ENCODE measurements at places on chromosomes 1 and 21.

DNA sequence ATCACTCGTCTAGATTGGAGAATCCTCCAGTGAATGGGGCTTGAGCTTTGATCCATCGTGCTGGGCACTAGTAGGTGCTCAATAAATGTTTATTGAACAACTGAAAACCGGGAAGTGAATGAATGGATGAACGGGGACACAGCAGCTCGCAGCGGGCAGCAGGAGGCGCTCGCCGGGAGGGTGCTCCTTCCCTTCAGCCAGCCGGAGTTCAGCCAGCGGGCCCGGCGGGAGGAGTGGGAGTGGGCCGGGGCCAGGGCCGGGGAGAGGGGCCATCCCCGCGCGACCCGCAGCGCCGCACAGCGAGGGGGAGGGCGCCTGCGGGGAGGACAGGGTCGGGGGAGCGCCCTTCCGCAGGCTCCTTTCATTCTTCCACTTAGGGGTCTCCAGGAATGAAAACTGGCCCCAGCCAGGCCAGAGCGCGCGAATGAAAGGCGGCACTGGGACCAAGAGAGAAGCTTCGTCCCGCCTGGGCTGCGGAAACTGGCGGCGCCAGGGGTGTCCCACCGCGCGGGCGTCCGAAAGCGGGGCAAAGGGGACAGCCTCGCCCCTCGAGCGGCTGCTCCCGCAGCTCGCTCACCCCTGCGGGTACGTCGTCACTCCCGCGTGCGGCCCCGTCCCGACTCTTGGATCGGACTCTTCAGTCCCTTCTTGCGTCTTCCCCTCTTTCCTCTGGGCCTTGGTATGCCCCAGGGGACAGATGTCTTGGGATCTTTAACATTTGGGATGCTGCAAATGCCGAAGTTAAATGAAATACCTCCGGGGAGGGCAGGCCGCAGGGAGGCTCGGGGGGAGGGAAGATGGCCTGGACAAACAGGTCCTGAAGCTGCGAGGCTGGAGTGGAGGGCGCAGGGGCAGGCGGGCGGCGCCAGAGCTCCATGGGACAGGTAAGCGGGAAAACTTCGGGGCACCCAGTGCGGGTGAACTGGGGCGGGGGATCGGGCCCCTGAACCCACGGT is 3.6 kb upstream of the INAVA start:
- no peak for DNase-seq

DNA sequence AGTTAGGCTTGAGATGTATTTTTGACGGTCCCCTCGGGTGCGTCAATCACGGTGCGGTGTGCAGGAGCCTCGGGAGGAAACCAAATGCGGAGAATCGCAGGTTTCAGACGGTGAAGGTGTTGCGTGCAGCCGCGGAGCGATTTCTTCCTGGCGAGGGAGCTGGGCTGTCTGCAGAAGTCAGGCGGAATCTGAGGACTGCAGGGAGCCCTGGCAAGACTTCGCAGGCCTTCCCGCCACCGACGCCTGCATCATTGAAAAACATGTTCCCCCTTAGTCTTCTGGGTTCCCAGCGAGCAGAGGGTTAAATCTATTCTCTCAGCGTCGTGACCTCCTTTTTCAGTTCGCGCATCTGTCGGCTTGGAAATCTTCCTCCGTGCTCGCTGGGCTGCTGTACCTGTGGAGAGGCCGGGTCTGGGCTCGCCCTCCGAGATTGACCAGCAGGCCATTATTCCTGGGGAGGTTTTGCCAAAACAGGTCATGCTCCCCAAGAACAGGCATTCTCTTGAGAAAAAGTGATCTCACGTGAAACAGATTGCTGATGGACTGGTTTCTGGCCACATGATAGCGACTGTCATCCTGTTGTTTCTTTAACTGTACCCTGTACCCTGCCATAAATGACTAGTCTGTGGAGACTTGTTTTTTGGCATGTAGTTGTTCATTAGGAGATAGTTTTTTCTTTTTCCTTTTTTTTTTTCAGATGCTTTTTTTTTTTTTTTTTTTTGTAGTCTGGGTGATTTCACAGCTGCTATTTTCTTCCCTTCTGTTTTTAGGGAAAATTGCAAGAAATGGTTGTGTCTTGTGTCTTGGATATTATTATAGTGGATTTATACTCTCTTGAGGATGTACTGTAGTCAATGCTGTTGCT is 894 bp downstream of the EPB41 start:
- no peak for DNase-seq

- DNase-seq = no peak
These were observed 4.9 kb downstream of the MTHFR start for GRCh38 chr1:11800756-11801433.

DNA sequence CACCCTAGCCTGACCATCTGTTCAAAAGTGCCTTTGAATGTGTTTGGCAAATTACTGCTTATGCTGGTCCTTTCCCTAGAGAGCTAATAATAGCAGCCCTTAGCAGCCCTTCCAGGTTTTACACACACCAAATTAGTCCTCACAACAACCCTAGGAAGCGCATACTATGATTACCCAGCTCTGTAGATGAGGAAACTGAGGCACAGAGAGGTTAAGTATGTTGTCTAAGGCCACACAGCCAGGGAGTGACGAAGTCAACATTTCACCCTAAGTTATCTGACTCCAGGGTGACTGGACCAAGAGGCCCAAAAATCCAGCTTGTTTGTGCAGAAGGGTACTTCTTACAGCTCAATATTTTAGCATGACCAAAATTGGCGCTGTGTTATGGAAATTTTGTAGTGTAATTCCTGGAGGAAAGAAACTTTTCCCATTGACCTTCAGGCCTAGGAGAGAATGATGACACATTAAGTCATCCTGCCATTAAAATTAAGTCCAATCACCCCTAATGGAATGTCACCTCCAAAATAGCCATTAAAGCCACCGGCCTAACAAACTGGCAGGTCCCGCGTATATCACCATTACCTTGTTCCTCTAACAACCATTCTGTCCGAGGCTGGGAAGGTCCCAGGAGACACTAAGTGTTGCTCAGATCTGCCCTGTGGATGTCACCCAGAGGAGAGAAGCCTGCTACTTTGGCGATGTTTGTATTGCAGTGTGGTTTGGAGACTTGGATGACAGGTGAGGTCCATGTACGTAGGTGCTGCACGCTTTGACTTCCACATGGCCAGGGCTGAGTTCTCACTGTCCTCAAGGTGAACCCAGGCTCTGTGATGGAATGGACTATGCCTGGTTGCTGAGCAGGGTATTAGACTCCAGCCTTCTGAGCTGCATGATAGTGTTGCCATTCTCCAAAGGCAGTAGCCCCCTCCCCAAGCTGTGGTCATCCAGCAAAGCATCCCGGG is 258.3 kb downstream of the TOMM20 start:
- no peak for DNase-seq

DNA sequence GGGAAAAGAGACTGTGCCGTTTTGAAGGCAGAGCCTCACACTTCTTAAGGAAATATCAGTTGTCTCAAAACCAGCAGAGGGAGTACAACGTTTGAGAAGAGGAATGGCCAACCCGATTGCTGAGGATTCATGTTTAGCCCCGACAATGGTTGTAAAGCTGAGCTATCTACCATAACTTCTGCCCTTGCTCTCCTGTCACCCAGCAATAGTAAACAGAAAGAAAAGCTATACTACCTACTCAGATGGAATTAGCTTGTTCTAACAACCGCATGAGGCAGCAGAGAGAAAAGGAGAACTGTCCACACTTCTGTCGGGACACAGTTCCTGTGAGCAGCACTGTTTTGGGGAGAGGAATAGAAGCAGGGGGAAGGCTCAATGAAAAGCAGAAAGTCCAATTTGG is 91.2 kb downstream of the SLC45A1 start:
- DNase-seq = no peak

GRCh38 chr1:44544960-44545359 is 129.3 kb downstream of the TMEM53 start:
- DNase-seq = no peak

GRCh38 chr21:17732306-17732705 is 86.8 kb downstream of the C21orf91 start:
- no peak for DNase-seq

- DNase-seq = no peak
These were observed 146.9 kb downstream of the RWDD3 start for GRCh38 chr1:95380909-95381308.

Data from GF-D8 (cell line).